ENCODE measurements at places on chromosomes 1 and 21.

GRCh38 chr1:14738647-14739046 lies 140.2 kb downstream of the KAZN start:
- no peak for DNase-seq

GRCh38 chr1:54619749-54620148 lies 3.6 kb downstream of the FAM151A start:
- DNase-seq, result no peak

- DNase-seq, result no peak
Observed at GRCh38 chr1:1809489-1809888, 31.2 kb upstream of the NADK start.

DNA sequence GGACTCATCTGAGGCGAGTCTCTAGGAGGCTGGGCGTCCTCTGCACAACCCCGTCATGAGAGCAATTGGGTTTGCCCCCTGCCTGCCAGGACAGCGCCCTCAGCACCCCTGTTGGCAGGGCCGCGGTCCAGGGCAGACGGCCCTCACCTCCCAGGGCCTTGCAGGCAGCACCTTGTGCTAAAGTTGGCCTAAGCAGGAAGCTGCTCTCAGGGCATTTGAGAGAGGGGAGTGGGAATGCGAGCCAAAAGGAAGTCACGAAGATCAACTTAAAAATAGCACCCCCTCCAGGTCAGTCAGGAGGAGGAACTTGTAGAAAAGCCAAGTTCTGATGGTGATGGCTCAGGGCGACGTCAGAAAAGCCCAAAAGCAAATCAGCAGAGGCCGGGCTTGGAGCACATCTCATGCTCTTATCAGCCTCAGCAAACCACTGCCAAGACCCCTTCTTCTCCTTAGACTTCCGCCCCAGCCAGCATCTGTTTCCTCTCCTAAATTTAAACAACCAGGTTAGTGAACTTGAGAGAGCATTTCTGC lies 12.6 kb upstream of the ADORA3 start:
- DNase-seq, result peak; percentile 2

DNA sequence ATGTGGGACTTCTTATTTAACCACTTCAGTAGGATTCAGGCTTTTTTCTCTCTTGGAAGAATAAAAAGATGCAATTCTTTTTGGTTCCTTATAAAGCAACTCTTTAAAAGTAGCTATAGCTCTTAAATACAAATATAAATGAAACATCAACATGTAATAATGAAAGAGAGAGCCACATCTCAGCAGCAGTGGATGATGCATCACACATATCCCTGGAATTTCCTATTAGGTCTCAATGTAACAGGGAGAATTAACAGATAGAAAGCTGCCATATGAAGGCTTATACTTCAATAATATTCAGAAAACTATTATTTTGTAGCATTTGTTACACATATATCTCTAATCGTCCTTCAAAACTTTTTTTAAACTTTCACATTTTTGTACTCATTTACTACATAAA lies 119.0 kb upstream of the USH2A start:
- no peak for DNase-seq

DNA sequence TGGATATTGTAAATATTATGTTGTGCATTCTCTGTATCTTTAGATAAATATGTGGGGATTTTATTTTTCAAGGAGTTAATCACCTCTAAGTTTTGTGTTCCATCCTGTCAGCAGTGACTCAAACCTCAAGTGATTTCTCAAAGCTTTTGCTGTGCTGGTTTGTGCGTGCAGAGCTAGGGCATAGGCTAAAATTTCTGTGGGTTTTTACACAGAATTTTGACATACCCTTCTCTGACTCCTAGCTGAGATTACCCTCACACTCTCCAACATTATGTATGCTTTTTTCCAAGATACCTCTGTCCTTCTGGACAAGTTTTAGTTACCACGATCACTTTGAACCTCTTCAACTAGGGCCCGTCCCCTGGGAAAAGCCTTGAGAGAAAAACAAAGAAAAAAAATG lies 384.9 kb downstream of the NCAM2 start:
- DNase-seq, result no peak

DNA sequence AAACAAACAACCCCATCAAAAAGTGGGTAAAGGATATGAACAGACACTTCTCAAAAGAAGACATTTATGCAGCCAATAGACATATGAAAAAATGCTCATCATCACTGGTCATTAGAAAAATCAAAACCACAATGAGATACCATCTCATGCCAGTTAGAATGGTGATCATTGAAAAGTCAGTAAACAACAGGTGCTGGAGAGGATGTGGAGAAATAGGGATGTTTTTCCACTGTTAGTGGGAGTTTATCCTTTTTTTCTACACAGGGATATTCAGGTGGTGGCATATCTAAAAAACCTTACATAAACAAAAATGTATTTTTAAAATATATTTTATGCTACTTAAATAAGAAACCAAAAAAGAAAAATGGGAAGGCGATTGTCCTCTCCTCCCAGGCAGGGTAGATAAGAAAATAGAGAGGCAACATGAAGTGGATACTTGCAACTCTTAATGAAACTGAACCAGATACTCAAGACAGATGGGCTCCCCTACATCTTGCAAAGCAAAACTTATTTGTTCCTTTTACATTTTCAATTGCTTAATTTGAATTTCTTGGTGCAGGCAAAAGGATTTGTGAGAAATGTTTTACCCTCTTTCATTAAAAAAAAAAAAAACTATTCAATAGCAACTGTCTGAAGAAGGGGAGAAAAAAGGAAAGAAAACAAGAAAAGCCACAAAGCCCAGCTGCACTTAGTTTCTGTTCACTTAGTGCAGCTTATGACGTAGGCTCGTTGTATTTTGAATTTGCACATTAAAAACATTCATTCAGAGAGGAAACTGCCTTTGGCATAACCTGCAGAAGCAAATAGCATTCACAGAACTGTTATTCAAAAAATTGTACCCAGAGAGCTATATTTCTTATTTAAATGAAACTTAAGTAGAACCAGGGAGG lies 36.9 kb upstream of the RGS1 start:
- DNase-seq, result no peak

DNA sequence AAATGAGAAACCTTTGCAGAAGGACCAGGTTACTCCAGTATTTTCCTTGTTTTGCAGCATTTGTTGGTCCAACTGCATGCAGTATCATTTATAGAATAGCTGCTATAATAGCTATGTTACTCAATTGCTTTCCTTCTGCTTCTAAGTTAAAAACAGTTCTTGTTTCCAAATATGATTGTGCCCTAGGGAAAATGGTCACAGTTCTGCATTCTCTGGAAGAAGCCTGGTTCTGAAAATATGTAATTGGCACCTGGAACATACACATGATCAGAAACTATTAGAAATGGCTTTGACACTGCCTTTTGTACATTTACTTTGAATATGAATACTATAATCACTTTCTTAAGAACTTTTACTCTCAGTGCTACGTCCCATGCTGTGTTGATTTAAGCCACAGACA lies 33.6 kb downstream of the HENMT1 start:
- no peak for DNase-seq

- no peak for DNase-seq
Observed at GRCh38 chr1:67687649-67688048, 2.6 kb downstream of the GADD45A start.

- DNase-seq, result no peak
Observed at GRCh38 chr1:26608895-26609294, 79.3 kb downstream of the RPS6KA1 start.

- DNase-seq, result no peak
Observed at GRCh38 chr1:57638239-57638638, 214.4 kb upstream of the DAB1 start.

DNA sequence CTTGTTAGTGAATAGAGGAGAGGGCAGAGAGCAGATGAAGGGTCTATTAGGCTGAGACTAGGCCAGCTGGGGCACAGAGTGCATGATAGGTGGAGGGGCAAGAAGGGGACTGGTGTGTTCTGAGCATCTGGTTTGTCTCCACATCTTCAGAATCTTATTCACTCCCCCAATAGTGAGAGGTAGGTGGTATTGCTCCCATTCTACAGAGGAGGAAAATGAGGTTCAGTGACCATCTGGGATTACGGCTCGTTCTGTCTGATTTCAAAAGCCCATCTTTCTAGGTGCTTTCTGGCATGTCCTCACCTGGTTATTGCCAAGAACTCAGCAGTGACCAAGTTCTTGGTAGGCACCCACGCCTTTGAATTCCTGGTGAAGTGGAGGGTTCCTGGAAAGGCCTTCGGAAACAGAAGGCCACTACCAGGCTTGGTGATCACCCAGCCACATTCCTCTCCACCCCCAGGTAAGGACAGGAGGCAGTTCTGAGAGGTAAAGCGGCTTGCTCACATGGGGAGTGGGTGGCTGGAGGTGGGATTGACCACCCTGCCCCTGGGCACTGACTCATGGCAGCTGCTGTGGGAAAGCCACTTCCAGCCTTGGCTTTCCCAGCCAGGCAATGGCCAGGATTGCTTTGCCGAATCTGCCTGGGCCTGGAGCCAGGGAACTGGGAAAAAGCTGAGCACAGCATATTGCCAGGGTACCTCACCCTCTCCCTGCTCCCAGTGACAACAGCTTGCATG lies 18.8 kb upstream of the CITED4 start:
- no peak for DNase-seq

DNA sequence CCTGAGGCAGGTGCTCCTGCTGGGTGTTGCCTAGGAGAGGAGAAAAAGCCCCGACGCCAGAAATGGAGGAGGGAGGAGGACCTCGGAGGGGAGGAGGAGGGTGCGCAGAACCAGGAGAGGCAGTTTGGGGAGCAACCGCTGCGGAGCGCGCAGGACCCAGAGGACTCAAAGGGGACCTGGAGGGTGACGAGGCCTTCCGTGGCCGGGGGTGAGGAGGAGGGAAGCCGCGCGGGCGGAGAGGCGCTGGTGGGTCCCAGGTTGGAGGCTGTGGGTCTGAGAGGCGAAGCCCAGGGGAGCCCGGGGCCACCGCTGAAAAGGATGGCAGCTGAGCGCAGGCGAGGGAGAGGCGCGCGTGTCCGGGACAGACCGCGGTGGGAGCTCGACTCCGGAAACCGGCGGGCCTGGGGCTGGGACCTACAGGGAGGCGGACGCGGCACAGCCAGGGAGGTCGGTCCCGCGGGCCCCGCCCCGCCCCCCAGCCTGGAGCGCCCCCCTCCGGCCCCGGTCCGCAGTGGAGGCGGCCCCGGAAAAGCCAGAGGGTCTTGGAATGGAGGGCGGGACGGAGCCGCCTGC lies 15.1 kb downstream of the RNF223 start:
- no peak for DNase-seq

DNA sequence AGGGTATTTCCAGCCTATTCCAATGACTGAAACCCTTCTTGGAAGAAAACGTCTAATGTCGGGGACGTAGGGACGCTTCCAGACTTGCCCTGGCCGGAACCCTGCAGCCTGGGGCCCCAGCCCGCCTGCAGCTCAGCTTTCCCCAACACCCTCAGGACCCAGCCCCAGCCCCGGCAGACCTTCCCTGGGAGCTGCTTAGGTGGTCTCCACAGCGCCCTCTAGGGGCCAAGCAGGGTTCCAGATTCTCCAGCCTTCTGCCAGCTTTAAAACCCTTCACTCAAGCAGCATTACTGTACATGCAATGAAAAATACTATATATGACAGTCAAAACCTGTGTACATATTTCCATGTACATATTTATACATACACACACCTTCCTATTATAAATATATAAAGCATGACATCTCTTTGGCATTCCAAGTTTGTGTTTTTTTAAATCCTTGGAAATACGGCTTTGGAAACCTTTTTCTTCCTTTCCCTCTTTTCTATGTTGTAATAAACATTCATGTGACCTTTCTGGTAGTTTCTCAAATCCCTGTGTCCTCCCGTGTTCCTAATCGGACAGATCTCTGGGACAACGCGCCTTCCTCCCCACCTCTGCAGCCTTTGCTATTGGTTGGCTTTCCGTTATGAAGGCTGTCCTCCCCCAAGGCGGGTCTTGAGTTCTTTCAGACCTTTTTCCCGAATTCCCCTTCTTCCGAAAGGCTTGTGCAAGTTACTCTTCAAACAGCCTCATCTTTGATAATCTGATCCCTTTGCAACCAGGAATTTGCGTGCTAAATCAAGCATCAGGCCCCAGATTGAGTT lies 60.3 kb downstream of the STUM start:
- no peak for DNase-seq

DNA sequence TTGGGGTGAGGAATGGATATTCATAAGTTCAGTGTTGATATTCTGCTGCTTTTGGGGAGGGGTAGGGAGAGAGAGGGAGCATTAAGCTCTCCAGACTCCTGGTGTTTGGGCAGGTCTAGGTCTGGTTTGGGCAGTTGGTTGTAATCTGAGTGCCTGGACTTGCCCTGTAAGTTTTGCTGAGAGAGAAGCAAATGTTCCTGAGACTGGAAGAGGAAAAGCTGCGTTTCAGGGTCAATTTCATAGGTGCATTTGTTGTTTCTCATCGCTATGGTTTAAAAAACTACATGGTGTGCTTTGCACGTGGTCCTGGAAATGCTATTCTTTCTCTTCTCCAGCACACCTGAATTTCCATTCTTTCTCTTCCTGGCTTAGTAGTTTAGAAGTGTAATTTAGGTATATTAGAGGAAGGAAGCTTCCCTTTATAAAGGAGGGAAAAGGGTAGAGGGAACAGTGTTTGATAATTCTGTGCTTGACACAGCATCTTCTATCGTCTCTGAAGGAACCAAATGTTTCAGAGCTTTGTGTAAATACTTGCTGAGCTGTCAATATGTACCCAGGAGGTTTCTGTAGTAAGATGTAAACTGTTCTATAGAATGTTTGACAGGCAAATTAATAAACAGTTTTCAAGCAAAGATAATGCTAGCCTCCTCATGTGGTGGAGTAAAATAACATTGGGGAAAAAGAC lies 6.3 kb downstream of the ARID1A start:
- no peak for DNase-seq

DNA sequence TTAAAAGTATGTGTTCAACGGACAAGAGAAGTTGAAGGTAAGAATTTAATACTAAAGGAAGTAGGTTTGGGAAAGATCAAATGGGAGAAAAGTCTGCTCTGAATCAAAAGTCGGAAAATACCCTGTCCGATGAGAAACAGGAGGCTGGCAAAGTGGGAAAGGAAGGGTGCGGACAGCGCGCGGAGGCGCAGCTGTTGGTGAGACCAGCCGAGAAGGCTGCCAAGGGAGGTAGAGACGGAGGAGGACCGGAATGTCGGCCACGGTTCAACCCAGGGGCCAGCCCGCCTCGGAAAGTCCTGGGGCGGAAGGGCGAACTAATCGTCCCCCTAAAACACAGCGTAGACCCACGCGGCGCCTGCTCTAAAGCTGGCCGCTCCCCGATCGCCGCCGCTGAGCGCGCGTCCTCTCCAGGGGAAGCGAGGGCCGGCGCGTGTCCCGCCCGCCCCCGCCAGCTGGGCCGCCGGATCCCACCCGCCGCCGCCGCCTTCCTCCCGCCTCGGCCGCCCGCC lies 639 bp upstream of the SPATA1 start:
- no peak for DNase-seq
